ENCODE measurements at places on chromosomes 2 and 18.

DNA sequence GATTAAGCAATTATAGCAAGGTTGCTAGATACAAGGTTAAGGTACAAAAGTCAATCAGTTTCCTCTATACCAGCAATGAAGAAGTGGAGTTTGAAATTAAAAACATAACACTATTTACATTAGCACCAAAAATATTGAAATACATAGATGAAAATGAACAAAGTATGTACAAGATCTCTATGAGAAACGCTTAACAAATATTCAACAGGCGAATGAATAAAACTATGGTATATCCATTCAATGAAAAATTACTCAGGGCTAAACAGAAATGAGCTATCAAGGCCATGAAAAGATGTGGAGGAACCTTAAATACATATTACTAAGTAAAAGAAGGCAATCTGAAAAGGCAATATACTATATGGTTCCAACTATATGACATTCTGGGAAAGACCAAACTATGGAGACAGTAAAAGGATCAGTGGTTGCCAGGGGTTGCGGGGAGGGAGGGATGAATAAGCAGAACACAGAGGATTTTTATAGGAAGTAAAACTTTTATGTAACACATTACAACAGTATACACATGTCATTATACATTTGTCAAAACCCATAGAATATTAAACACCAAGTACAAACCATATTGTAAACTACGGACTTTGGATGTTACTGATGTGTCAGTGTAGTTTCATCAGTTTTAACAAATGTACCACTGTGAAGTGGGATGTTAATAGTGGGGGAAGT, 62.1 kb downstream of the RMDN2 start:
- DNase-seq, result no peak

DNA sequence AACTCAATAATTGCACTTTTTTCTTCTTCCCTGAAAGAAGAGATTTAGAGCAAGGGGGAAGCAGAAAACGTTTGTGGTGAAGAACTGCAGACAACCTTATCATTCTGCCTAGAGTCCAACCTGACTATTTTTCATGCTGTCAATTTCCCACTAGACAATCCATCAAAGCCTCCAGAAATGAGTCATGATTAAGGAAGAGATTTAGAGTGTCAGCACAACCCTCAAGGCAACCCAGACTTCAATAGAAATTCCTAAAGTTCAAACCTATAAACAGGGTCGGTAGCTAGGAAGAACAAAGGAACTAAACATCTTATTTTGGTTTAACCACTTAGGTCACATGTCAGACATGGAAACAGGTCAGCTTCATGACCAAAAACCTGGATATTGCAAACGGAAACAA, 86.9 kb downstream of the SLC25A12 start:
- DNase-seq, result no peak

DNA sequence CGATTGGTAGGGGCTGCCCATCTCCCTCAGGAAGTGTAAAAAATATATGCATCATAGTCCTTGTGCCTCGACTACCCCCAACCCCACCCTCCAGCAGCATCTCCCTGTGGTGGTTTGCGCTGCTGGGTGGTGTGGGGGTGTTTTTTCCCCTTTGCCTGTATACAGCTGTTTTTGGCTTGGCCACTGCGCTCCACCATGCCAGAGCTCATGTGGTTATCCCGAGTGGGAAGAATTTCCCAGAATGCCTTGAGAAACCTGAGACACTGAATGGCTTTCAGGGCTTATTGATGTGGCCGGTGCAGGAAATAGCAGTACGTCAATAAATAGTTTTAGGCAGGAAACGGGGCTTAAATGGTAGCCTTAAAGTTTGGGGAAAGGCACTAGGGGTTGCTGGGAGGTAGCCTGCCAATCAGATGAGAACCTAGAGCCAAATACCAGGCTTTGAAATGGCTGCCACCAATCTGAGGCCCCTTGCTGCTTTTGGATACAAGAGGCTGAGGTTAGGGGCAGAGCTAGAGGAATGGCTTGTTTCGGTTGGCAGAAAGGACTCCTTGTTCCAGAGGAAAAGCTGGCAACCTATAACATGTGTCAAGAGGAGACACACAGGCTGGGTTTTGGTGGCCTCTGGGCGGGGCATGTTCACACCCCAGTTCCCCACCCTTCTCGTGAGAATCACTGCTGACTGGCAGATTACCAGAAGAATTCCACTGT, 144.1 kb downstream of the SMAD7 start:
- no peak for DNase-seq

- DNase-seq, result no peak
These were observed 820.2 kb downstream of the TRIB2 start for GRCh38 chr2:13536941-13537340.

GRCh38 chr2:241837197-241837965, 21.3 kb downstream of the PDCD1 start:
- DNase-seq, result no peak

- no peak for DNase-seq
These were observed 51.4 kb downstream of the REEP1 start for GRCh38 chr2:86285981-86286380.

GRCh38 chr2:161771148-161771547, 146.9 kb downstream of the SLC4A10 start:
- DNase-seq, result no peak

DNA sequence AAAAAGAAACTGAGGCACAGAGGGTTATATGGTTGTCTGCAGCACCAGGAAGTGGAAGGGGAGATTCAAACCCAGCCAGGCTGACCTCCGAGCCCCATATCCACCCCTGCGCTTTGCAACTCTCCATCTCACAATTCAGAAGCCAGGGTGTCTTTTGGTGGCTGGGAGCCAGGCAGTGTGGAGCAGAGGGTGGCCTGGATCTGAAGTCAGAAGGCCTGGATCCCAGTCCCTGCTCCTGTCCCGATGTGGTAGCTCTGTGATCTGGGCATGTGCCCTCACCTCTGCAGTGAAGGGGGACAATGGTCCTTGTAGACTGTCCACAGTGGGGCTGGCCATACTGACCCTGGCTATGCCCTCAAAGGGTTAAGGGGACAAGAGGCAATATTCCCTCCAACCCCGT, 57.0 kb downstream of the CIB4 start:
- DNase-seq, result no peak
